Hematopoietic multipotent progenitor cell (in vitro differentiated cells): ENCODE measurements at places on chromosomes 4 and X.

- no peak for DNase-seq
Observed at GRCh38 chr4:111883557-111883999, 261.7 kb upstream of the FAM241A start.

GRCh38 chrX:68462653-68463052 is 29.4 kb upstream of the OPHN1 start:
- peak; percentile 69 for DNase-seq

DNA sequence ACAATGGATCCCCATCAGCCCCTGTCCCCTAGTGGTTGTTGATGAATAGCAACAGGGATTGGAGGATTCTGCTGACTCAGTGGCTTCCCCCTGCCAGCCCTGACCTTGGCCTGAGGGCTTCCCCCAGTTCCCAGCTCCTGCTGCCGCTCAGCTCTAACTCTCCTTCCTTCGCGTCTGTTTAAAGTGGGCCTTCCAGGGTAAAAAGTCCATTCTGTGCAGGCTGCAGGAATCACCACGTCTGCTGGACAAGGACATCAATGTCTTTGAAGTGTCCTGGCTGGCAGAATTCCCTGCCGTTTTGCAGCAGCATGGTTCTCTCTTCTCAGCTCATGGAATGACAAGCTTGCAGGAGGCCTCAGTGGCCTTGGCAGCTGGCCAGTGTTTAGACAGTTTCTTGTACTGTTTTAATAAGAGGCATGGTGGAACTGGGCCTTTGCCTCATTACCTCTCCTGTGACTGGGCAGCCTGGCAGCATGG is 152.5 kb upstream of the STX18 start:
- no peak for DNase-seq

- DNase-seq = no peak
Observed at GRCh38 chrX:56786889-56787733, 58.1 kb downstream of the NBDY start.

GRCh38 chr4:100147198-100147597 is 43.1 kb downstream of the DDIT4L start:
- no peak for DNase-seq

GRCh38 chr4:169268951-169269760 is 1.6 kb downstream of the SH3RF1 start:
- DNase-seq = no peak

GRCh38 chr4:176125063-176125462 is 59.4 kb downstream of the WDR17 start:
- no peak for DNase-seq

DNA sequence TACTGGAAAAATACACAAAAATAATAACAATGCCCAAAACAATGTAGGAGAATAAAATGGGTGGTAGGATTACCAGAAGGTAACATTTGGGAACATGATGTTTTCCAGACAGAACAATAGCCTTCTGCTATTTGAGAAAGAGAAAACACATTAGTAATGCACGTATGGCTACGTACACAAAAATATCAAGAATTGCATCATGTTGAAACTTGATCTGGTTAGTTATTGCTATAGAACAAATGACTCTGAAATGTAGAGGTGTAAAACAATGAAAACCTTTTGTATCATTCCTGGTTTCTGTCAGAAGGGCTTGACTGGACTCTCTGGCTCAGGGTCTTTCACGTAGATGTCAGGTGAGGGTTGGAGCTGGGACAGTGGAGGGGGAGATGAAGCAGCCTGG is 1040.0 kb downstream of the FAT4 start:
- no peak for DNase-seq

DNA sequence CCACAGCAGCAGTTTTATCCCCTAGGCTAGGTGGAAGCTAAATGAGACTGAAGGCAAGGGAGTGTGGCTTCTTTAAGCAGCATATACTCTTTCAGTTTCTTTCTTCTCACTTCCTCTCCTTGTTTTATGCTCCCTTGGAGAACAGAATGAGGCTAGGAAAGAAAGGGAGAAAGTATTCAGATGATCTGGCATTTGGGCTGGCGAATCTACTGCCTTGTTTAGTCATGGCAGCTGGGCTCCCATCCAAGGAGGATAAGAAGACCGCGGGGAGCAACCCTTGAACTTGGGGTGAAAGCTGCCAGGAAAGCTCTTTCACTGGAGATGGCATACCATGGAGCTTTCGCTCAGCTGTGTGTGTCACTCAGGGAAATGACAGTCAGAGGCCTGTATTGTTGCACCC is 72.1 kb downstream of the ARHGEF38 start:
- peak; percentile 34 for DNase-seq

GRCh38 chrX:122622795-122623194 is 561.3 kb upstream of the GRIA3 start:
- no peak for DNase-seq

DNA sequence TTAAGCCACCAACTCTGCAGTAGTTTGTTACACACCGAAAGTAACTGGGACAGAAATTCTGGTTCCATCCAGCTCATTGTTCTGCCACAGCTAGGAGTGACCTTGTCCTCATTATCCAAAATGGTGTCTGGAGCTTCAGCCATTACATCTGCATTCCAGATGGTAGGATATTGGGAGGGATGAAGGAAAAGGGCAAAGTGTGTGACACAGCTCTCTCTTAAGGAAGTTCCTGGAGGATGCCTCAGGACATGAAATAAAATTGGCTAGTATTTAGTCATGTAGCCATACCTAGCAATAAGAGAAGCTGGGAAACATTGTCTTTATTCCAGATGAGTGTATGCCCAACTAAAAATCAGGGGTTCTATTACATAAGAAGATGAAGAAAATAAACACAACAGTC is 262.0 kb downstream of the BCOR start:
- no peak for DNase-seq

GRCh38 chrX:147853701-147854100 is 58.0 kb upstream of the FMR1 start:
- DNase-seq = no peak

- DNase-seq = no peak
Observed at GRCh38 chr4:15907430-15907829, 31.1 kb downstream of the FGFBP1 start.

GRCh38 chr4:14404730-14405129 is 597.6 kb upstream of the CPEB2 start:
- DNase-seq = no peak

- no peak for DNase-seq
Observed at GRCh38 chrX:100748108-100748507, 16.2 kb upstream of the SYTL4 start.

DNA sequence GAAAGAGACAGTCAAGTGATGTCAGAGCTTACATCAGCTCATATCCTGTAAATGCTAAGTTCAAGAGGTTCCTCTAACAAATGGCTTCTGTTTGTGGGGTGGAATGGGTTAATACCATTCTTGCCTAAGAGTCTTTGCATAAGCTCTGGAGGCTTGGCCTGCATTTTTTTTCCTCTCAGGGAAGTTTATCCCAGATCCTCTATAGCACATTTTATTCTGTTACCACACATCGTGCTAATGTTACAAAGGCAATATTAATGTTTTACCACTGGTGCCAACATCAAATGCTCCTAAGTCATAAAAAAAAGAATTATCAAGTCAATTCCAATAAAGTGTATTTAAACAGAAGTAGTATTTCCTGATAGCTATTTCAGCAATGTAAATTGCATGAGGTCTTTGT is 2.9 kb upstream of the ADH6 start:
- no peak for DNase-seq

- no peak for DNase-seq
Observed at GRCh38 chr4:77154065-77154464, 2.9 kb upstream of the CCNG2 start.

GRCh38 chrX:108203540-108203939 is 112.0 kb downstream of the ATG4A start:
- no peak for DNase-seq

DNA sequence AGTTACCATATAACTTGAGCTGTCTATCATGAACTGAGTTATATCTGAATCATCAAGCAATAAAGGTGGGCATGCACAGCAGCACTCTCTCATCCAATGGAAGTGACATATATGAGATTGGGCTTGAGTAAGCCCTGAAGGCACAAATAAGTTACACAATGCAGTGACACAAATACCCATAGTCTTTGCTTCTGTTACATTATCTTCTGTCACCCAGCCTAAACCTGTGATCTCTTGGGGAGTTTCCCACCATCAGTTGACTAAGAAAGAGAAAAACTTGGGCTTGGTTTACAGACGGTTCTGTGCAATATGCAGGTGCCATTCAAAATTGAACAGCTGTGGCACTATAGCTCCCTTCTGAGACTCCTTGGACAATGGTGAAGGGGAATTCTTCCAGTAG is 138.8 kb upstream of the IL15 start:
- DNase-seq = no peak

DNA sequence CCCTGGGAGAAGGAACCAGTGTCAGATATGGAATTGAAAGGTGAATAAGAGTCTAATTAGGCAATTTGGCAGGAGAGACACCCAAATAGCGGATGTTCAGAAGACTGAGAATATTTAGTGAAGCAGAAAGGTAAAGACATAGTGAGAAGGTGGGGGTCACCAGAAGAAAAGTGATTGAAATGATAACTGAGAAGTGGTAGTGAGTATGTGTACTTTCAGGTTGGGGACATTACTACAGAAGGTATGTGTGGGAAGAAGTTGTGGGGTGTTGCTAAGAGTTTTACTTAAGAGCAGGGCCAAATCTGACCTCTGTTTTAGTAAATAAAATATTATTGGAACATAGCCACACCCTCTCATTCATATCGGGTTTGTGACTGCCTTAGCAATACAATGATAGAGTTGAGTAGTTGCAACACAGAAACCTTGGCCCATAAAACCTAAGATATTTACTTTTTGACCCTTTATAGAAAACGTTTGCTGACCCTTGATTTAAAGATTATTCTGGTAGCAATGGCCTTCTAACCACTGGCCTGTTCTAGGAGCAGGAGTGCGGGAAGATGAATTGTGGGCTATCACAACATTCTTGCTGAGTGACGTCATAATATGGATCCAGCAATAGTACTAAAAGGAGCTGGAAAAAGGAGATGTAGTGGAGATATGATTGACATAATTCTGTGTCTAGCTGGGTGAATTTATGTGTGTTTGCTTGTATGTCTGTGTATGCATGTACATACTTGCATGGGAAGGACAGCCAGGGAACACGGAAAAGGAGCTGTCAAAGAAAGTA is 115.3 kb downstream of the HS3ST1 start:
- DNase-seq = no peak

DNA sequence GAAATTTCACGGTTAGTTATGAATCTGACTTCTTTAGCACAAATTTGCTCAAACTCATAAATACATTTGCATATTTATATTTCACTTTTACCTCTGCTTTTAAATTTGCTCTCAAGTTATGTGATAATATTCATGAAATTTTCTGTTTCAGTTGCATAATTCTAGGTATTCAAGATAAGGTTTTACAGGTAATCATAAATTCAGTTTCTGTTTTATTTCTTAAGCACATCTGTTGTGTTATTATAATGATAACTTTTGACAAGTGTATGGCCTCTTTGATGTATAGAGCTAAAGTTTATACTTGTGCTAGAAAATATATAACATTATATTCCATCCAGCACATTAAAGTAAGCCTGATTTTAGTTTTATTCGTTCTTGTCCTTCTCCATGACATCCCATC is 308.1 kb downstream of the SLC7A11 start:
- DNase-seq = no peak

DNA sequence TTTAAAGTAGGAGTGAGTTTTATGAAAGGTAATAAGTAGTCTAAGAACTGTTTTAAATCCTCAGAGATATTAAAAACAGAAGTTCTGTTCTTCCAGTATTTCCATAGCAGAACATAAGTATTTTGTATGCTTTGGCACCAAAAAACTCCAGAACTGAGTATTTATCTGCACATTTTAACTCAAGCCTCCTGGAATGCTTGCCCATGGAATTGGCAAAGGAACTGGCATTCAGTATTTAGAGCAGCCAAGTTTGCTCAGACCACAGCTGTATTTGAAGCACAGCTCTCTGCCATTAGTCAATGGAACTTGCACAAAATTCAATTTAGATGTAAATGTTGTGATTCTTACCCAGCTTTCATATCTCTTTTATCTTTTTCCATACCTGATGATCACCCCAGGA is 42.2 kb downstream of the NDNF start:
- DNase-seq = no peak

DNA sequence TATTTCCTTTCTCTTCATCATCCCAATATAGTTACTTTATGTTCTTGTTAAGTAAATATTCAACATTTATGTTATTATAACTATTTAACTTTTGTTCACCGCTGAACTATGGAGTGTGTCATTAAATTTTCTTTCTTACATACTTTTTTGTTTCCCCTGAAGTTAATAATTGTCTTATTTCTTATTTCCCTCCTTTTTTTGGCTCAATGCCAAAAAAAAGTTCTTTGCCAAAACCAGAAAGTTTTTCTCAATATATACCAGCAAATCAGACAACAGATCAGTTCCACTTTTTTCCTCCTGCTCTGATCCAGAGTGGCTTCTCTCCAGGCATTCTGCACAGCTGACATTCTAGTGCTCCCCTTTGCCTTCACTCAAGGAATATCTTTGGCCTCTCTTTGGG is 187.0 kb upstream of the PPARGC1A start:
- no peak for DNase-seq

DNA sequence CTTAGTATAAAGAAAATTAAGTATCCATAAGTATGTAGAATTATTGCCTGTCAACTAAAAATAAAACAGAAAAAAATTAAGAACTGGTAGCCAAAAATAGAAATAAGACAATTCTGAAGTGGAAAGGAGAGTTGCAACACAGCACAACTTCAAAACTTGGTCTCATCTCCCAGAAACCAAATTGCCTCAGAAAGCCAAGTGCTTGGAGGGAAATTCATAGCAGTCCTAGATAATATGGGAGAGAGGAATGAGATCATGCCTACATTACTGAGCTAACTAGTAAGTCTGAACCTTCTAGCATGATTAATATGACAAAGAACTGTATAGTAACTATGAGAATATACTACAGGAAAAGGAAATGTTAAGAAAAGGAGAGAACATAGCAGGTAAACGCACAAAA is 256.5 kb downstream of the LDB2 start:
- no peak for DNase-seq

DNA sequence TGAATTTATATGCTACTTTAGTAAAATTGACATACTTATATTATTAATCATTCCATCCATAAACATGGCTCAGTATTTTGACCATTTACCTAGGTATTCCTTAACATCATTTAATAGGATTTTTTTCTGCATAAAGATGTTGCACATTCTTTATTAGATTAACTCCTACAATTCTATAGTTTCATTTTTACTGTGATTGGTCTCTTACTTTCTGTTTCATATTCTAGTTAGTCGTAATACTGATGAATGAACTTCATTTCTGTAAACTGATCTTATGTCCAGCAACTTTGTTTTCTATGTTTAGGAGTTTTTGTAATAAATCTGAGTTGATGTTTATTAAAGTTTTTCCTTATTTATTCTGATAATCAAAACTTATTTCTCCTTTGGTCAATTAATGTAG is 278.2 kb upstream of the CXXC4 start:
- peak; percentile 4 for DNase-seq

DNA sequence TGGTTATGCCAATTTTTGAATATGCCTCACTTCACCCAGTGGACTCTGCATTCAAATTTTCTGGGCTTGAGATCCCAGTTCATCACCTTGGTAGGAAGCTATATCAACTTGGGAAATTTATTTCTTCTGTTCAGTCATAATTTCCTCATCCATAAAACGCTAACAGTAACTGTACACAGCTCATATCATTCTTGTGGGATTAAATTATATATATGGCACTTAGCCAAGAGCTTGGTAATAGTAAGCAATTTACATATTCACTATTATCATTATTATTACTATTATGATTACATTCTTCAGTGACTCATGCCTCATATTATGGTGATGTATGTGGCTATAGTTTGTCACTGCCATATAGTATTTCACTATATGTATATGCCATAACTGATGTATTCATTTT is 177.6 kb downstream of the CPE start:
- no peak for DNase-seq
